ENCODE measurements at places on chromosomes 13 and 19.
A peak's percentile ranks its signal among the peaks of the same experiment; 100 is the strongest.

DNA sequence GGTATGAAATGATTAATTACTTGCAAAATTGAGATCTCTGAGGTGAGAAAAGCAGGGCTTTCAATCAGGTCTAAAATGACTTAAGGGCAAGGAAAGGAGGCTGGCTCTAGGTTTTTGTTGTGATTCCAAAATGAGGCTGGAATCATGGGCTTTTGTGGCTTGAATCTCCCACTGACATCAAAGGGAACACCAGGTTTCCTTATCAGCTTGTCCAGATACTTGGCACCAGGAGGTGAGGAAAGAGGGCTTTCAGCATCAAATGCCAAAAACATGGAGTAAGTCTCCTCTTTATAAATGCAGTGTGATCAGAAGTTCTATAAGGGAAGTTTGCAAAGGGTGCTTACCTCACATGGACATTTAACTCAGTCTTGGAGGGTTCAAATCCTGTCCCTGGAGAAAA lies 402.3 kb downstream of the NDFIP2 start:
- DNase-seq: no peak

DNA sequence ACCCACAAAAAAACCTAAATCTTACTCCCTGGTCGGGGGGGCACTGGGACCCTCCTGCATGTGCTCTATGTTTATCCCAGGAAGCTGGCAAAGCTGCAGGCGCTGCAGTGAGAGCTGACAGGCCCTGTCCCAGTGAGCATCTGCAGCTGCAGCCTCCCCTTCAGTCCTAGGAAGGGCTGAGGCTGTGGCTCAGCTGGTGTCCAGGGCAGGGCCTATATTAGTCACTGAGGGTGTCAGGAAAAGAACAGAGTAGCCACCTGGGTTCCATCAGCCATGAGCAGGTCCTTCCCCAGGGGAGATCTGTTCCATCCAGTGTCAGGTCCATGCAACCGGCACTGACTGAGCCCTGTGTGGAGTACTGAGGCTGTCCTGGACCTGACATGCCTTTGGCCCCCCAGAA lies 120.5 kb downstream of the TNFRSF19 start:
- DNase-seq: no peak

DNA sequence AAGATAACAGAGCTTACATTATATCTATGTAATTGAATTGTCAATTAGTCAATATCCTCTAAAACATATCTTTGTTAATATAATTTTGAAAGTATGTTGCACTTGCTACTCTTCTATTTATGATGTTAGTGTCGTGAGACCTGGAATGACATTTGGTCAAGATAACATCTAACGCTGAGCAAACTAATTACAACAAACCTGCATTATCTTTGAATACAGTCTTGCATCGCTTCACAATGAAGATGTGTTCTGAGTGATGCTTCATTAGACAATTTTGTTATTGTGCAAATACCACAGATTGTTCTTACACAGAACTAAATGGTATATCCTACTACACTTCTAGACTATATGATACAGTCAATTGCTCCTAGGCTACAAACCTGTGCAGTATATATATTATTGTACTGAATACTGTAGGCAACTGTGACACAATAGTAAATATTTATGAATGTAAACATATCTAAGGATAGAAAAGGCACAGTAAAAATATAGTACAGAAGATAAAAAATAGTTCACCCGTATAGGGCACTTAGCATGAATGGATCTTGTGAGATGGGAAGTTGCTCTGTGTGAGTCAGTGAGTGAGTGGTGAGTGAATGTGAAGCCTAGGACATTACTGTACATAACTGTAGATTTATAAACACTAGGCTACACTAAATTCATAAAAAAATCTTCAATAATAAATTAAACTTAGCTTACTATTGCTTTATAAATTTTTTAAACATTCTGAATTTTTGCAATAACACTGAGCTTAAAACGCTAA lies 1773.8 kb downstream of the PCDH9 start:
- DNase-seq: no peak

DNA sequence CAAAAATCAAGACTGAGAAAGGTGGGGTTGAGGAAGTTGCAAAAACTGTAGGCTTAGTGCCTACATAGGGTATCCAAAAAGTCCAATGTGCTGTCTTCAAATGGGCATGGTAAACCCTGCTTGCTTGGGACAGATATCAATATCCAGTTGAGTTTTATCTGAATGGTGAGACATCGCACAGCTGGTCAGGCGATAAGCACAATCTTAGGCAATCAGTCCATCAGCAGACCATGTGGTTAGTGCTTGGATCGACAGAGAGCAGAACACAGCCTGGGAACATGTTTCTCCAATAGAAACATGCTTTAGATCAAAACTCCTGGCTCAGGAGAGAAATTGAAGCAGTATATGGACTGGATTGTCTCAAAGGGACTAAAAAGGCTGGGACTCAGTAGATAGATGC lies 151.3 kb upstream of the IPO5 start:
- no peak for DNase-seq

GRCh38 chr19:39247701-39248664 lies 673 bp downstream of the IFNL4 start:
- no peak for DNase-seq

DNA sequence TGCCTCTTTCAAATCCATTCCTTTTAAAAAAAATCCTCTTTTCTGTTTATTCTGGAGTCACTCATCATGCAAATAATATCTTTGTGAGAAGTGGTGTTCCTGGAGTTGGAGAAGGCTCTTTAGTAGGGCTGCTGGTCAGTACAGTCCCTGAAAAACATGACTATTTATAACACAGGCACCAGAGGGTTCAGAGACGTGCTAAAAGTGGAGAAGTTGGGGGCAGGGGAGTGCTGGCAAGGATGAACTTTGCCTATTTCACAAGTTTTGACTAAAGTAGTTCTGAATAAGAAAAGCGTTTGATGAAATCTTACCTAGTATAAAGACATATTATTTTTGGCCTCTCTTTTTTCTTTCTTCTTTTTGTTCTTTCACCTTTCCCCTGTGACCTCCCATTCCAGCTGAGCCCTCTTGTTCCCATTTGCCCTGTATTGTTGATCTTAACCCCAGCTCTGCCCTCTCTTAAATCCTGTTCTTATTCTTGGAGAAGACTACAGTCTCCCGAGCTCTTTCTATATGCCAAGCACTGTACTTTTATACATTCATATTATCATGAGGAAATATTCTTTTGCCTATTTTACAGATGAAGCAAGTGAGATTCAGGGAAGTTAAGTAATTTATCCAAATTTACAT lies 129.1 kb downstream of the TM9SF2 start:
- no peak for DNase-seq

DNA sequence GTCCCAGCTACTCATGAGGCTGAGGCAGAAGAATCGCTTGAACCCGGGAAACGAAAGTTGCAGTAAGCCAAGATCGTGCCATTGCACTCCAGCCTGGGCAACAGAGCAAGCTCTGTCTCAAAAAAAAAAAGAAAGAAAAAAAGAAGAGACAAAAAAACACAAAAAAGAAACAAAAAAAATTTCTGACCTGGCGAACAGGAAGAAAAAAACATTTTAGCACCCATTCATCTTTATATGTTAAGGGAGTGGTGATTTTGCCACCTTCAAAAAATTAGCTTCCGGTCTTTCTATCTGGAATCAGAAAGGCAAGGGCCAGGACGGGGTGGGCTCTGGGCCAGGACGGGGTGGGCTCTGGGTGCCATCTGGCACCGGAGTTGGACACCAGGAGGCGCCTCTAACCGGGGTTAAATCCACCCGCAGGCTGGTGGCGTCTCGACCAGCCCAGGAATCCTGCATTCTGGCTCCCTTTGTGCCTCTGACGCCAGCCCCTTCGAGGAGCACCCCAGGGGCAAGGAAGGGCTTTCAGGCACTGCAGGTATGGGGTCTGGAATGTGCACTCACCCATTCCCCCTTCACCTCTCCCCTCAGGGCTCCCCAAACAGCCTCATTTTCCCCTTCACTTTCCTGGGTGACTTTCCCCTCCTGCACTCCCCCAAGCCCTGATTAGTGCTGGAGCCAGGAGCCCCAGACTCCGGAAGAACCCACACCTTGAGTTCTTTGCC lies 10.4 kb upstream of the ZSWIM4 start:
- peak; percentile 17 for DNase-seq

DNA sequence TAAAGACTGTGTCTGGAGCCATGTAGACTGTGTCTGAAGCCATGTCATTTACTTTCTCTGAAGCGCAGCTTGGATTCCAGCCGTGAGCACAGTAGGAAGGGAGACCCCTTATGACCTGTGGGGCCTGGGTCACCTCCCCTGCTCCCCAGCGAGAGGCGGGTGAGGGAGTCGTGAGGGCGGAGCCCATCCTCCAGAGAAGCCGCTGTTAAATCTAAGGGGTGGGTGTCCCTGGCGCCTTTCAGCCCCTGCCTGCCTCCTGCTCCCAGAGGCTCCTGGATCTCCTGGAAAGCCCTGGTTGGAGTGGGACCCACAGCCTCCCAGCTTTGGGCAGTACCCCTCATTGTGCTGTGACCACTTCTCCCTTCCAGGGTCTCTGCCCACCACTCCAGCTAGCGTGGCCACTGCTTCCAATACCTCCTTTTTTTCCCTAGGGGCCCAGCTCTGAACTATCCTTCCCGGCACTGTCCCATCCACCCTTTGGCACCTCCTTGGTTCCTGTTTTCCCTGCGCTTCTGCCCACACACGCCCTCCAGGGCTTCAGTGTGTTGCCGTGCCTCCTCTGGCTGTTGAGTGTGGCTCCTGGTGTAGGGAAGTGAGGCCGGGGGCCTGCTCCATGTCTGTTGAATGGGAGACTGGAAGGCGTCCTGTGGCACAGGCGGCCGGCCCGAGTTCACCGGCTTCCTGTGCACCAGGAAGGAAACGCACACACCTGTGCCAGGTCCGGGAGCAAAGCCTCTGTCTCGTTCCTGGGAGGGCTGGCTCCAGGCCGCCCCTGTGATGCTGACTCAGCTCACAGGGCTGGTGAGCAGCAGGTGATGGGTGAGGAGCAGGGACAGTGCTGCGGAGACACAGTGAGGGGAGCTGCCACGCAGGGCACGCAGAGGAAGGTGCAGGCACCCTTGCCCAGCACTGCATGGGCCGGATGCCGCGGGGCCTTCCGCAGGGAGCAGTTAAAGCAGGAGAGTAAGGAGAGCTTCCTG lies 29.4 kb downstream of the ATP4B start:
- DNase-seq: no peak

DNA sequence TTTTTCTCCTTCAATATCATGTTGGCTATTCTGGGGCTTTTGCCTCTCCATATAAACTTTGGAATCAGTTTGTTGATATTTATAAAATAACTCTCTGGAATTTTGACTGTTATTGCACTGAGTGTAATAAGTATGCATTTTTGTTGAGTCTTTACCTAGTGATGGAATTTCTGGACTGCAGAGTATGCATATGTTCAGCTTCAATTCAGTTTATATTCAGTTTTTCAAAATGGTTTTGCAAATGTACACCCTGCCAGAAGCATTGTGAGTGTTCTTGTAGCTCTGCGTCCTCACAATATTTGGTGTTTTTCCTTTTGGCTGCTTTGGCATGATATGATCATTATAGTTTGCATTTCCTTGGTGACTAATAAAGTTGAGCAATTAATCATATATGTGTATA lies 43.1 kb downstream of the RASL11A start:
- no peak for DNase-seq

- DNase-seq: no peak
Observed at GRCh38 chr13:52164989-52165388, 5.6 kb upstream of the NEK3 start.

DNA sequence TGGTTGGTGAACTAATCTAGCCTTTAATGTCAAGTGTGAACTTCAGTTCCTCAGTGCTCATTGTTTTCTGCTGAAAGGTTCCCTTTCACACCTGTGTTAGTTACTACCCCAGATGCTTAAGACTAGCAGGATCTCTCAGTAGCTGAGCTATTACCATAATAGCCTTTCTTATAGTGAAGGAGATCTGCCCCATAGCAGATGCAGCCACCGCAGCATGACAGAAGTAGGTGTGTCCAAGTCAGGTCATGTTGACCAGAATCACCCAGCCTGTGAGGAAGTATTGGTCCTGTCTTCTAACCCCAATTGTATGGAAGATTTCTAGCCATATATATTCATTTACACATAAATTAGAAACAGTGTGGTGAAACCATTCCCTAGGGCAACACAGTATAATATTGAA lies 37.3 kb downstream of the ZAR1L start:
- DNase-seq: no peak

GRCh38 chr19:49520705-49521319 lies 7.0 kb upstream of the RCN3 start:
- no peak for DNase-seq

DNA sequence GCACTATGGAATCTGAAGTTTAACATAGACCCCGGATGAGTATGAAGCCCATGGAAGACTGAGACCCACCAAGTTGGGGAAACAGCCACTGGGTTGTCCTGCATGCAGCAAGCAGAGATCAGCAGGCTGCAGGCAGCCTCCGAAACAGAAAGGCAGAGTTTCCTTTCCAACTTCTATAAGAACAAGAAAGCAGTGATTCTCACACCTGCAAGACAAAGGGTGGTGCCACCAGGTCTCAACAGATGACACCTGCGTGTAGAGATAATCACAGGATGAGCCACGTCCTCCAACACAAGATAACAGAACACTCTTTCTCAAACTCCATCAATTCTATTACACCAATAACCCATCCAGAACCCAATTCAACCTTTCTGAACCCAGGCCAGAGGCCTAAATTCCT lies 457.9 kb downstream of the FOXO1 start:
- DNase-seq: no peak

DNA sequence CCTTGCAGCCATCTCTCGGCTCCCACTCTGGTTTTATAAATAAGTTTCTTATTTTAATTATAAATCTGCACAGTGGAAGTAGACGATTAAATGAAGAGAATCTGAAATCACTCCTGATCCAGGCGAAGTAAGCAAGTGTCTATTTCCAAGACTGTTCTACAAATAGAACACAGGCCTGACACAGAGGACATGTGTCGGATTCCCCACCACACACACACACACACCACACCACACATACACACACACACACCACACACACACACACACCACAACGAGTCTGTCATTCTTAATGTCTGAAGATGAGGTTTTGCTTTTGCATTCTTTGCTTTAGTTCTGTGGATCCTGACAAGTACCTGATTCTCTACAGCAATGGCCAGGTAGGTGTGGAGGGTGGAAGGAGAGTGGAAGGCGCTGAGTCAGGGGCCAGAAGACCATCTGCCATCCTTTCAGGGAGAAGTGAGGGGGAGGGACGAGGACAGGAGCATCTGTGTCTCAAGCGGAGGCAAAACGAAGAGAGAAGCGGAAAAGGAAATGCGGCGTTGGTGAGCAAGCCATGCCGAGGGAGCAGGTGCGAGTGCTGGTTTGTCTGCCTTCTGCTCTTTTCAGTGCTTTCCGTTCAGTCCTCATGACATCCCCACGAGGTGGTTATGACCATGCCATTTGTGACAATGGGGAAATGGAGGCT lies 110.2 kb downstream of the TEX26 start:
- no peak for DNase-seq

GRCh38 chr19:42178791-42179674 lies 38.4 kb downstream of the DEDD2 start:
- no peak for DNase-seq

GRCh38 chr19:54136086-54136863 lies 1.3 kb upstream of the CNOT3 start:
- DNase-seq: no peak

DNA sequence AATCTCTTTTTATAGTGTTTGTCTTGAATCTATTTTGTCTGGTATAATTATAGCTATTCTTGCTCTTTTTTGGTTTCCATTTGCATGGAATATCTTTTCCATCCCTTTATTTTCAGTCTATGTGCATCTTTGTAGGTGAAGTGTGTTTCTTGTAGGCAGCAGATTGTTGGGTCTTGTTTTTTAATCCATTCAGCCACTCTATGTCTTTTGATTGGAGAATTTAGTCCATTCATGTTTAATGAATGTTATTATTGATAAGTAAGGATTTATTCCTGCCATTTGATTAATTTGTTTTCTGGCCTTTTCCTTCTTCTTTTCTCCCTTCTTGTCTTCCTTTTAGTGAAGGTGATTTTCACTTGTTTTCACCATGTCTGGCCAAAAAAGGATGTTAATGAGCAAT lies 11.7 kb upstream of the ZDHHC20 start:
- DNase-seq: no peak
